ENCODE measurements at places on chromosomes 5 and 9.

- no peak for DNase-seq
These were observed 601.4 kb upstream of the TLE4 start for GRCh38 chr9:78970375-78970774.

DNA sequence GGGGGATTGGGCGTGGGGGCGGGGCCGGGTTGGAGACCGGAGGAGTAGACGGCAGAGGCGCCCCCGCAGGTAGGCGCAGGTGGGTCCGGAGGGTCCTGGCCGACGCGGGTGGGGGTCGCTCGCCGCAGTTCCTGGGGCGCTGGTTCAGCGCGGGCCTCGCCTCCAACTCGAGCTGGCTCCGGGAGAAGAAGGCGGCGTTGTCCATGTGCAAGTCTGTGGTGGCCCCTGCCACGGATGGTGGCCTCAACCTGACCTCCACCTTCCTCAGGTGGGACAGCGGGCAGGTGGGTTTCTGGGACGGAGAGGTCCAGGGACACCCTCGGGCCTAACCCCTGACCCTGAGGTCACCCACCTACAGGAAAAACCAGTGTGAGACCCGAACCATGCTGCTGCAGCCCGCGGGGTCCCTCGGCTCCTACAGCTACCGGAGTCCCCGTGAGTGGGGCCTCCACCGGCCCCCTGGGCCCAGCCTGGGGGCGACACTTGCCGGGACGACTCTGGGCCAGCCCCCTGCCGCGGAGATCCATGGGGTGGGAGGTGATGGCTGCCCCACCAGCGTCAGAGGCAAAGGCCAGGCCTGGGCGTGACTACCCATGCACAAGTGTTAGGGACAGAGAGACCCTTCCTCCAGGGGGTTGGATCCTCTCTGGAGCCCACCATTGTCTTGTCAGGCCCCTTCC, 1.7 kb downstream of the PTGDS start:
- no peak for DNase-seq

- no peak for DNase-seq
These were observed 151.7 kb upstream of the ZNF366 start for GRCh38 chr5:72658761-72659540.

DNA sequence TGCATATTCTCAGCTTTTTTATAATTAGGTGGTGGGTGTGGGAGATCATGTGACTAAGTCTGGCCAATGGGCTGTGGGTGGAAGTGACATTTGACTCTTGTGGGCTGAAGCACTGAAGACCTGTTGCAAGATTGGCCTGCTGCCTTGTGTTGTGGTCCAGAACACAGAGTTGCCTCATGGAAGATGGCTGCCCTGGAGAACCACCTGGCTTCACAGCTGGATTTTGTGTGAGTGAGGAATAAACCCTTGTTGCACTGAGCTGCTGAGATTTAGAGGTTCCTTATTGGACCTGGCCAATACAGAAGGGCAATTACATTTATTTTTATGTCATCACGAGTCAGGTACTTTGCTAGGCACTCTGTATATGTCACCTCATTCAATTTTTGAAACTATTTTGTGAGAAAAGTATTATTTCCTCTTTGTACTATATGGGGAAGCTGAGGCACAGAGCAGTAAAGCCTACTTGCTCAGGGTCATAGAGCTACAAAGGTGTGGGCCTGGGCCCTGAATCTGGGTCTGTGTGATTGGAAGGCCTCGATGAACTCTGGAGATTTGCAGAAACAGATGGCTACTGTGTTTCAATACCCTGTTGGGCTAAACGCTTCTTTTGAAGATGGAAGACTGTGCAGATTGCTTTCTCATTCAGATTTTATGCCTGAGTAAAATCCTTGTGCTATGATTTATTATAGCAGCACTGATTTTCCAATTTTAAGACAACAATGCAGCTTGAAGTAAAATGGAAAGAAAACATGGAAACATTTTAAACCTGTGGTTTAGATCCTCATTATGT, 71.2 kb upstream of the TBC1D2 start:
- no peak for DNase-seq

GRCh38 chr9:114746591-114747346, 59.1 kb downstream of the TNFSF15 start:
- no peak for DNase-seq

DNA sequence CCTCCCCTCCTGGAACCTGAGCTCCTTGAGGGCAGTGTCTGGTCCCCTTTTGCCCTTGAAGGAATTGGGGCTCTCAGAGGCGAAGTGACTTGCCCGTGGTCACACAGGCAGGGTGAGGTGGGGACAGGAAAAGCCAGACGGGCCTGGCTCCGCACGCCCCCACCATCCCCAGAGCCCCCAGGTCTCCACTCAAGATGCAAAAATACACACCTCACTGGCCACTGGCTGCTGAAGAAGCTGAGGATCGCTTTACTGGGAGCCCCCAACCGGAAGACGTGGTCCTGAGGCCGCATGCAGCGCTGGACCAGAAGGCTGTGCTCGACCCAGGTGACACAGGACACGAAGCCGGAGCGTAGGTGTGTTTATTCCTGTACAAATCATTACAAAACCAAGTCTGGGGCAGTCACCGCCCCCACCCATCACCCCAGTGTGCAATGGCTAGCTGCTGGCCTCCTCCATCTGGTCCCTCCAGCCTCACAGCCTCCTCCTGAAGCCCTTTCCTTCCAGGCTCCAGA, 7.6 kb upstream of the AK1 start:
- no peak for DNase-seq

GRCh38 chr5:88836195-88836838, 46.7 kb downstream of the MEF2C start:
- no peak for DNase-seq

- DNase-seq, result no peak
These were observed 224.9 kb downstream of the CACNA1B start for GRCh38 chr9:138102246-138103051.

DNA sequence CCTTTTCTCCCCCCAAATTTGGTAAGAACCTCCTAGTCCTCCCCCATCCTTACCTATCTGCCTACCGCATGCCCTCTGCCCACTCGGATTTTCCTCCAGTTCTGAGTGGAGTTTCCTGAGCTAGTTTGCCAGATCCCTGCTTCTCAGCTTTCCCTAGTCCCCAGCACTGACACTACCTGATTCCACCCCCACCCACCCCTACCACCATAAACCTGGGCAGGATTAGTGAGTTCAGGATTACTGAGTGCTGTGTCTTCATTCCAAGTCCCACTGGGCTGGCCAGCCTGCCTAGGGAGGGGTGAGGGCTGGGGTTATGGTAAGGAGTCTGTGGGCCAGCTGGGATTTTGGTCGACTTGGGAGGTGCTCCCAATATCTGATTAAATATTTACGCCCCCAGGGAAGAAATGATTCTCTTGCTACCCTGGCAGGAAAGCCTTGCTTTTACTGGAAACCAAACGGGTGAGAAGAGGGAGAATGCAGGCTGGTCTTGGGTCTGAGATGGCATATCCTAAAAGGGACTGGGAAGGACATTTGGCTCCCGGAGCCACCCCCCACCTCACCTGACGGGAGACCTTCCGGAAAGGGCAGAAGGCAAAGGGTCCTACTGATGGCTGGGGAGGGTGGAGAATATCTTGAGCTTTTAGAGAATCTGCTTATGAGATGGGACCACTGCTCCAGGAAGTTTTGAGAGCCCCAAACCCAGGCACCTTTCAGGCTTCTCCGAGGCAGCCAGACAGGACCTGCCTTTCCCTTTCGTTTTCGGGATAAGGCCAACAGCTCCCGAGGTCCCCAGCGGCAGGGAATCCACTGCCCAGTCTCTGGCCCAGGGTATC, 3.7 kb downstream of the PITX1 start:
- peak; percentile 47 for DNase-seq

DNA sequence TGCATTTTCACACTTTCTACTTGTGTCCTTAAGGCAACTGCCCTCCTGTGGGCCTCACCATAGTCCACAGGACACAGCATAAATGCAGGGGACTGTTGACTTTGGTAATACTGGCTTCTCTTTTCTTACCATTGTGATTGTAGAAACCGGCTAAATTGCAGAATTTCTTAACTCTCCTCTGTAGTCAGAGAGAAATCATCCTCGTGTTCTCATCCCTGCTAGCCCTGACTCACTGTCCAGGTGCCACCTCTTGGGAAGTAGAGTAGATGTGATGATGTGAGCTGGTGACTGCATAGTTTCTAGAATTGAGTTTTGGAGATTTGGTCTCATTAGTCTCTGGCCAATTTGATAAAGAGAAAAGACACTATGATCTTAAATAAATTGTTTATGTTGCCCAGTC, 5.5 kb downstream of the PHF24 start:
- DNase-seq, result no peak

DNA sequence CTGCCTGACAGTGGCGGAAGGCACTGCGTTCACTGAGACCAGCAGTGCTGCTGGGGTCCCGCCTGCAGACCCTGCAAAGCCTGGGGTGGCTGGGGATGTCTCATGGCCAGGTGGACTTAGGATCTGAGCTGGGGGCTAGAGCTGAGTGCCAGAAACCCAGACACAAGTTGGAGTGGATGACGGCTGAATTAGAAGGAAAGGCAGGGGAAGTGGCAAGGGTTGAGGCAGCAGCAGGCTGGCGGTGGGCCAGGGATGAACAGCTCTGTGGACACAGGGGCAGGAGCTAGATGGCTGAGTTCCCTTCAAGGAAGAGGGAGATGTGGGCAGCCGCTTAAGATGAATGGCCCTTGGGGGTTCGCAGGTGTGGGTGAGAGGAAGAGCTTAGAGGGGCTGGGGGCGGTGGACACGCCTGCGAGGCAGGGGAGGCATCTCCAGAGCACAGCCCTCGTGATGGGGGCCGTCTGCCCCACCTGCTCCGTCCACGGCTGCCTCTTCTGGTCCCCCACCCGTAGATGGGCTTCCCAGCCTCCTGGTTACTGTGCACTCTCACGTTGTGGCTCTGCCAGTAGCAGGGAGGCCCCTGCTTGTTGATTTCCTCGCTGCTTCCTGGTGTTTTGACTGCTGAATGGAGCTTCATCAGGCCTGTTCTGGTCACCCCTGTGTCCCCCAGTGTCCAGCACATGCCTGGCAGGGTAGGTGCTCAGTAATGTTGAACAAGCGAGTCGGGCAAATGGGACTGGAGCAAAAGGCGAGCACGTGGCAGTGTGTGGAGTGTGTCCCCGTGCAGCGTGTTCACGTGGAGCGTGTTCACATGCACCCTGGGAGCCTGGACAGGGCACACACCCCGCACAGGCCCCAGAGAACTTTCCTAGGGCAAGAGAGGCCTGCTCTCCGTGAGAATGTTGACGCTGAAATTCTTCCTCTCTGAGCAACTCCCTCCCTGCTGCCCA, 168.2 kb downstream of the CACNA1B start:
- DNase-seq, result no peak

DNA sequence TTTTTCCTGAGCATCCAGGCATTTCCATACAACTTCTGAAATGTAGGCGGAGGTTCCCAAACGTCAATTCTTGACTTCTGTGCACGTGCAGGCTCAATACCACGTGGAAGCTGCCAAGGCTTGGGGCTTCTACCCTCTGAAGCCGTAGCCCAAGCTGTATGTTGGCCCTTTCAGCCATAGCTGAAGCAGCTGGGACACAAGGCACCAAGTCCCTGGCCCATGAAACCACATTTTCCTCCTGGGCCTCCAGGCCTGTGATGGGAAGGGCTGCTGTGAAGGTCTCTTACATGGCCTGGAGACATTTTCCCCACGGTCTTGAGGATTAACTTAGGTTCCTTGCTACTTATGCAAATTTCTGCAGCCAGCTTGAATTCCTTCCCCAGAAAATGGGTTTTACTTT, 103.6 kb downstream of the NREP start:
- no peak for DNase-seq

GRCh38 chr5:134271059-134271458, 45.2 kb upstream of the PPP2CA start:
- no peak for DNase-seq

- no peak for DNase-seq
These were observed 1584.4 kb downstream of the EFNA5 start for GRCh38 chr5:106086352-106086751.

DNA sequence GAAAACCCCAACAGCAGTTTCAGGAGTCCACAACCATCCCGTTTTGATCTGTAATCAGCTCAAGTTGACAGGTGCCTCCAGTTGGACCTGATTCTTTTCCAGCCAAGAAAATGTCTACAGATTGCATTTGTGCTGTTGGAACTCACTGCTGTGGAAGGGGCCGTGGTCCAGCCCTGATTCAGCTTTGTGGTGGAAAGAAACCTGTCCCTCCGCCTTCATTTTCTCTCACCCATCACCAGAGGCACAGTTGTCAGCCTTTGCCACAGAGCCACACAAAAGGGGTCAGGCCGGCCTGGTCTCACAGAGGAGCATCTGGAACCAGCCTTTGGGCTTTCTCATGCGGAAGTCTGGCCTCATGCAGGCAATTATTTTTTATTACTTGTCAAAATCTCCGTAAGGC, 483.6 kb downstream of the GADD45G start:
- no peak for DNase-seq

DNA sequence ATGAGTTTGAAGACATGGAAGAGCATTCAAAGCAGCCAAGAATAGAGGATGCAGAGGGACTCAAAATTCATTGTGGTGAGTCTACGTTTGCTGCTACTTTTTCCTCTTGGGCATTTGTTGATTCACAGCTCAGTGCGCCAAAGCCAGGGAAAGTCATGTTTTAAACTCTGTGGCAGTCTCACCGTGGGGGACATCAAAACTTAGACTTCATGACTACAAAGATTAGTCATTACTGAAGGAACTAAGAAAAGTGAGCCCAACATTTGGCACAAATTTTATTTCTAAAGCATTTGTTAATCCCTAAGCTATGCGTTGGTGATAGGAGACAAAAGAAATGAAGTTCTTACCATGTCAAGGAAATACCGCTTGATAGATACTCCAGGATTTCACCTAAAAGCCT, 73.7 kb upstream of the MTAP start:
- no peak for DNase-seq

- no peak for DNase-seq
These were observed 28.2 kb downstream of the CNOT6 start for GRCh38 chr5:180522330-180522729.

GRCh38 chr5:147303251-147303650, 68.4 kb downstream of the STK32A start:
- no peak for DNase-seq

DNA sequence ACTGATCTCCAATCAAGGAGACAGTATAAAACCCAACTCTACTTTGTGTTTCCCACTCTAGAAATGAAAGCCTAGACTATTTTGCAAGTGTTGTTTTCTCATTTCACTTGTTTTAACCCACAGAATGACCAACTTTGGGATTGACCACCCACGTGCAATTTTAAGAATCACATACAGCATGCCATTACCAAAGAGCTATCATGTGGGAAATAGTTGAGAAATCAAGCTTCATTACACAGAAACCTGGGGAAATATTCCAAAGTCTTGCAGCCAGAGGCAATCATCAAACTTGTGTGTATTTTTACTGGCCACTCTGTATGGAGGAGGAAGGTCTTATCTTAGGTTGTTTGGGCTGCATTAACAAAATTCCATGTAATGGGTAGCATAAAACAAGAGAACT, 451.4 kb upstream of the DAB2 start:
- DNase-seq, result no peak

DNA sequence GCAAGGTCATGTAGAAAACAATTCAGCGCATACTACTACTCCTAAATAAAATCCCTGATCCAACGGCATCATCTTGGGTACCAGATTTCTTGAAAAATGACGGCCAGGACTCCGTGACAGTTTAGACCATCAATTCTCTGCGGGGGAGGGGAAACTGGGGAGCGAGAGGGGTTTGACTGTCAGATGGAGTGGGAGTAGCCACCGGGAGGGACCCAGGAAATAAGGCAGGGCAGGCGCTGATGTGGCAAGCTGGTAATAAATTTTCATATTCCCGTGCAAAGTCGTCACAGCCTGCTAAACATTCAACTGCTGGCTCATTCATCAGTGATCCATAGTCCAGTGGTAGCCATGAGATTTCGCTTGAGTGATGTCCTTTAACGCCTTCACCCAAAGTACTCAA, 457 bp upstream of the CDH18 start:
- no peak for DNase-seq
